ENCODE measurements at places on chromosomes 11 and 22.

DNA sequence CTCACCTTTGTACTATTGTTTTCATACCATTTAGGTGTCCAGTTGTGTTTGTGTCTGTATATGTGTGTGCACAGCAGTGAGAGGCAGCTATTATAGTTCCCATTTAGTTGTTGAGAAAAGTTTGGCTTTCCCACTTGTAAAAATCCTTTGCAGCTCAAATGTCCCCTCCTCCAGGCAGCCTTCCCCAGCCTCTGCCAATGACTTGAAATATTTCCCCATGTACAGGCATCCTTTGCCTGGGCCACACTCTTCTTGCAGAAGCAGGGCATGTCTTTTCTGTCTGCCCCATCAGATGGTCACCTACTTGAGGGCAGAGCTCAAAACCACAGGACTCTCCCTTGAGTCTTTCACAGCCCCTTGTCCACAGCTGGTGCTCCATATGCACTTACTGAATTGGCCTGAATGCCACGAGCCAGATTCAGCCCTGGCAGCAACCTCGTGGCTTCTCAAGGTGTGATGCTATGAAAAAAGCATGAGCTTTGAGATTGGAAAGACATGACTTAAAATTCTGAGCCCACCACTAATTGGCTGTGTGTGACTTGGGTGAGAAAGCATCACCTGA is 39.3 kb downstream of the MYEOV start:
- DNase-seq = no peak

- no peak for DNase-seq
Measured at GRCh38 chr11:77397631-77398030, 76.3 kb downstream of the PAK1 start.

- no peak for DNase-seq
Measured at GRCh38 chr11:92443199-92443598, 218.6 kb downstream of the FAT3 start.

DNA sequence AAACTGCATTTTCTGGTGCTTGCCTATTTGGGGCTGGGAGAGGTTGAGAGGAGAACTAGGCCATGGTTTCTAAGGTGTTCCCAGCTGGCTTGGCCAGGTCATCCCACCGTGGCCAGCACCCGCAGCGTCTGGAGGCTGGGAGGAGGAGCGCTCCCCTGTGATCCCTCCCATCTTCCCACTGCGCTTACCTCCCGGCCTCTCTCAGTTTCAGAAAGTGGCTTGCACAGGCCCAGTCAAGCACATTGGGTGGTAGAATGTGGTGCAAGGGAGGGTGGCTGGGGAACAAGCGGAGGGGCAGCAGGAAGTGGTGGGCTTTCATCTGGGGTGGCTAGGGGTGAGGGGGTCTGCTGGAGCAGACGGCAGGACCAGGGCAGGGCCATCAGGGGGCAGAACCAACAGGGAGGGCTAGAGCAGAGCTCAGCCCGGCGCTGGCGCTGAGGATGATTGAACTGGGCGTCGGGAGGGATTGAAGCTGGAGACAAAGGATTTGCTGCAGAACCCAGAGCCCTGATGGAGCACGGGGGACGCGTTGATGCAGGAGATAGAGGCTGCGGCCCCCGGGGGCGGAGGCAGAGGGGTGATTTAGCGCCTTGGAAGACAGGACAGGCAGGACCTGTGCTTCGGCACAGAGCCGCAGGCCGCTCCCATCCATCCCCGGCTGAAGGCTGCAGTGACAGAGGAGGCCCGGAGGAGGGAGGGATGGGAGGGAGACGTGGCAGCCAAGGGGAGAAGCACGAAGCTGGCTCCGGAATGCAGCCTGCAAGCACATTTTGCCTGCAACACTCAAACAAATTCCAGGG is 76.0 kb downstream of the TRIM29 start:
- no peak for DNase-seq

DNA sequence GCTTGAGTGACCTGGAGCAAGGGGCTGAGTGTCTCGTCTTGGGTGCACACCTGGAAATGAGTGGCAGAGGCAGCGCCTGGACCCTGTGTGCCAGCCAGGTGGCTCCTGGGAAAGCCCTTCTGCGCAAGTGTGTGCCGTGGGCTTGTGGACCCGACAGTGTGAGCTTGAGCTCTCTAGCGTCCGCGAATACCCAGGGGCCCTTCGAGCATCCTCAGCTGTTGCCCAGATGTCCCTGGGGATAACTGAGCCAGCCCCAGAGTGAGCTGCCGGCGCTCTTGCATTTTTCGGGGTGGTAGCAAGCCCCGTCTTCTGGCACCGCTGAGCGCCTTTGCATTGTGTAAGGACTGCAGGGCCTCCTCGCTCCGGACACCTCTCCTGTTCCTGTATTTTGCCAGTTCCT is 399.2 kb downstream of the TBC1D22A start:
- DNase-seq = no peak

DNA sequence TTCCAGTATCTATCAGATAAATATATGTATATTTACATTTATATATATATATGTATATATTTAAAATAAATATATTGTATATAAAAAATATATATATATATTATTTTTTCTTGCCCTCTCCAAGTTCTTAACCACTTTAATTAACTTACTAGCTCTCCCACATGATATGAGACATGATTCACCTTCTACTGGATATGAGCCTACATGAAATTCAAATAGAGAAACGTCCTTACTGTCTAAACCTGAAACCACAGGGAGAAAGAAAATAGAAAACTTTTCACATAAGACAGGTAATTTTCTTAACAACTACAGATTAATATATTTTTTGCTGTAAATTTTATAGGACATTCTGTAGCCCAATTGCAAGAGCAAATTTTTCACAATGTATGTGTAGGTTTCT is 391.6 kb downstream of the ETS1 start:
- no peak for DNase-seq

- peak; percentile 66 for DNase-seq
Measured at GRCh38 chr22:24400726-24401596, 26.4 kb upstream of the ADORA2A start.

- DNase-seq = no peak
Measured at GRCh38 chr22:45756558-45756957, 84.9 kb downstream of the ATXN10 start.

- no peak for DNase-seq
Measured at GRCh38 chr11:112889446-112889845, 71.8 kb upstream of the NCAM1 start.

DNA sequence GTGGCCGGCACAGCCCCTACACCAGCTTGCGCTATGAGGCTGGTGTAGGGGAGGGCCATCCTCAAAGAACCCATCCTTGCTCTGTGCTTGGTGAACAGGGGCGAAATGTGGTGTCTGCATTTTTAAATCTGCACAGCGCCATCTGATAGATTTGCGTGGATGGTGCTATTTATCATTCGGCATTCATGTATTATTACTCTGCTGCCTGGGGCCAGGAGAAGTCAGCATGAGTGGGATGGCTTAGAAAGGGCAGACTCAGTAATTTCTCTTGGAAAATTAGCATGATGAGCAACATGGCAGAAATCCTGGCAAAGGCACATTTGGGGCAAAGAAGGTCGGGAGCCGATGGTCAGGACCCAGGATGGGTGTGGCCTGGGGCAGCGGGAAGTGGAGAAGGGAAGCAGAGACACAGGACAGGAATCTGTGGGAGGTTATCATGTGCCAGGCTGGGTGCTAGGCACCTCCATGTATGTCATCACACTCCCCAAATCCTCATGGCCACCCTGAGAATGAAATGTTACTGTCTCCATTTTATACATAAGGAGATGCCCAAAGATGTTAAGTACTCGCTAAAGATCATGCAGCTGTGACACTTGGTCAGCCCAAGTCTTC is 149.0 kb downstream of the CEP164 start:
- DNase-seq = no peak

DNA sequence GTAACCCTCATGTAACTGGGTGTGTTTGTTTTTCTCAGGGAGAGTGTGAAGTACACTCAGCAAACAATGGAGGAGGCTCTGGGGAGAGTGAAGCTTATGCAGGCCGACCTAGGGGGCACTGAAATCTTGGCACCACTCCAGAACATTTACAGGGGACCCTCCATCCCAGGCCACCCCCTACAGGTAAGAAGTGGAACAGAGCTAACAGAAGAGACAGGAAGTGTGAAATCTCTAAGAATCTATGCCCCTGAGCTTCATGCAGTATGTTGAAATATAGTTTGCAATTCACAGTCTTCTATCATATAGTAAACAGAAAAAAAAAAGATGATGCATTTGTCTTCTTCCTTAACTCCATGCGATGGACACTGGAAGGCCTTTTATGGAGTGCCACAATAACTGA is 8.4 kb downstream of the VWA5A start:
- DNase-seq = no peak

DNA sequence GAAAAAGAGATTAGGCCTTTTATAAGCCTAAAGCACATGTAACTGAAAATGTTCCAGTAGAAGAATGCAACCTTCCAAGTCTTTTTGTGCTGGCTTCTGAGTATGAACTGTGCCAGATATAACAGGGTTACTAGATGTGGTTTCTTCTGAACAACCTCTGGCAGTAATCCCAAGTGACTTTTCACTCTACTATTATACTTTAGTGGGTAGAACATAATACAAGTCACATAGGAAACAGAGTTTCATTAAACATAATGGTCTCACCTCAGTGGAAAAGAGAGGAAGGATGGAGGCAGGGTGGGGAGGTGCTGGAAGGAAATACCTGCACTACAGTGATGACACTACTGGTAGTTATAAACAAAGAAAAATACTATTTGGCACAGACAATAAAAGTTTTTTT is 81.3 kb downstream of the PHF21A start:
- DNase-seq = no peak

- DNase-seq = no peak
Measured at GRCh38 chr11:134701564-134702165, 289.6 kb upstream of the B3GAT1 start.

DNA sequence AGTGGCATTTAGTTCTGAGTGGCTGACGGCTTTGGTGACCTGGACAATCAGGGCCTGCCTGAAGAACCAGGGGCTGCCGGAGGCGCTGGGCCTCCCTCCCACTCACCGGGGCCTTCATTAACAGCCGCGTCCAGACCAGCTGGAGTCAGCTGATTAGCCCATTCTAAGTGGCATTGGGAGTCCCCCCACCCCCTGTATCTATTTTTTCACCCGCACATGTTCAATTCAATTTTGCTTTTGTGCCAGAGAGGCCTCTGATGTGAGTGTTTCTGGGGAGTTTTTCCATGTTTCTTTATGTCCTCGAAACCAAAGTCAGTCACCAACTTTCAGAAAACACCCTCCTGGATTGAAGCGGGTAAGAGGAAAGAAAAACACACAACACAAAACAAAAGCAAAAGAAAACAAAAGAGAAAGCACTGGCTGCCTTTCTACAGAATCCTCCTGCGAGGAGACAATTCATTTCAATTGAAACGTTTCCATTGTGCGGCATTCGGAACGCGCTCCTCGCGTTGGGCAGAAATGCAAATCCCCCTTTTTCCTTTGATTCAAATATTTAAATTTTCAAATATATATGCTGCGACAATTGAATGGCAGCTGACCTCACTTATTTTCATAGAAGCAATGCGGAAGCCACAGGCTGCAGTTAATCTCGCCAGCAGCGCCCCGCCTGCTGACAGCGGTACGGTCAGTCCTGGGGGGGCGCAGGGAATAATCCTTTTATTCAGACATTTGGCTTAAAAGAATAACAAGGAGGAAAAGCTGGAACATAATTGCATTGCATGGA is 17.7 kb downstream of the CDKN1C start:
- no peak for DNase-seq

DNA sequence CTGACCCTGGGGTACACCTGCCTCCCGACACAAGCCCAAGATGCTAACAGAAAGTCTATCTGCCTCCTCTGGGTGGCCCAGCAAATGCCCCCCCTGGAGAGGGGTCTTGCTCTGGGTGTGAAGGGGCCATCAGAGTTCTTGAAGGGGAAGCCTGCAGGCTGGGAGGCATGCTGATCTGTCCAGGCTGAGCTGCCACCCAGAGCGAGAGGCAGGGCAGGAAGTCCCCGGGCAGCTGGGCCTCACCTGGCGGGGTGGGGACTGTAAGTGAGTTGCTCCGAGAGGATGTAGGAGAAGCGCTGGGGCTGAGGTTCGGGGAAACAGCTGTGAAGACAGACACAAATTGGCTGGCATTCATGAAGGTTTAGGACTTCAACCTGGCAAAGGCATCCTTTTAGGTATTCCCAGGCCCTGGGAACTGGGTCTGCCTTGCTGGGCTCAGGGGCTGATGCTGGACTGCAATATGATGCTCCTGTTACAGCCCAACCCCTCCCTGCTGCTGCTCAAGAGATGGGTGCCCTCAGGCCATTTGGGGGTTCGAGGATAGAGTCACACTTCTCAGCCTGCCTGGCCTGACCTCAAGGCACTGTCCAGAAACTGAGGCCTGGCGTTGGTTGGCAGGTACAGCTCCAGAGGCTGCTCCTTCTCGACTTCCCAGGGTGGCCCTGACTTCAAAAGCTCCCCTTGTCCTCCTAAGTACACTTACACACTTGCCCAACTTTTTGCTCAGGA is 60.2 kb upstream of the LYVE1 start:
- DNase-seq = no peak

- no peak for DNase-seq
Measured at GRCh38 chr22:29105468-29105867, 32.6 kb downstream of the KREMEN1 start.

DNA sequence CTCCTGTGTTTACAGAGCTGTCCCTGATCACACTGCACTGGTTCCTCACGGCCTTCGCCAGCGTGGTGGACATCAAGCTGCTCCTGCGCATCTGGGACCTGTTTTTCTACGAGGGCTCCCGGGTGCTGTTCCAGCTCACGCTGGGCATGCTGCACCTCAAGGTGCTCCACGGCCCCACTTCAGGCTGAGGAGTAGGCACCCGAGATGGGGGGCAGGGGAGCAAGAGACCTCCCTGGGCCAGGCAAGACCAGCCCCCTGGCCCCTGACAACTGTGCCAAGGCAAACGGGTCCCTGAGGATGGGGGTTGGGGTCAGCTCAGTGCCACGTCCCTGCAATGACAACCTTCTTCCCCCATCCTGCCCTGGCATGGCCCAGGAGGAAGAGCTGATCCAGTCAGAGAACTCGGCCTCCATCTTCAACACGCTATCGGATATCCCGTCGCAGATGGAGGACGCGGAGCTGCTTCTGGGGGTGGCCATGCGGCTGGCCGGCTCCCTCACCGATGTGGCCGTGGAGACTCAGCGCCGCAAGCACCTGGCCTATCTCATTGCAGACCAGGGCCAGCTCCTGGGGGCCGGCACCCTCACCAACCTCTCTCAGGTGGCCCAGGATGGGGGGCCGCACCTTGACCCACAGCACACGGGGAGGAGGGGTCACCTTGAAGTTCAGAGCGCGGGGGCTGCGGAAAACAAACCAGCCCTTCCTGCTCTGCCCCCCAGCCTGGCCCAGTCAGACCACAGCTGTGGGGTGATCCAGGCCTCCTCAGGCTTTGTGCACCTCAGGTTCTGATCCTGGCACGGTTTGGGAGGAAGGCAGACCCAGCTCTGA is 35.9 kb downstream of the SGSM3 start:
- no peak for DNase-seq
